ENCODE measurements at places on chromosomes 7 and 10.

- DNase-seq: no peak
Observed at GRCh38 chr10:21811245-21811585, 192.3 kb downstream of the DNAJC1 start.

GRCh38 chr10:52316001-52316400 lies 1.9 kb downstream of the DKK1 start:
- DNase-seq: no peak

DNA sequence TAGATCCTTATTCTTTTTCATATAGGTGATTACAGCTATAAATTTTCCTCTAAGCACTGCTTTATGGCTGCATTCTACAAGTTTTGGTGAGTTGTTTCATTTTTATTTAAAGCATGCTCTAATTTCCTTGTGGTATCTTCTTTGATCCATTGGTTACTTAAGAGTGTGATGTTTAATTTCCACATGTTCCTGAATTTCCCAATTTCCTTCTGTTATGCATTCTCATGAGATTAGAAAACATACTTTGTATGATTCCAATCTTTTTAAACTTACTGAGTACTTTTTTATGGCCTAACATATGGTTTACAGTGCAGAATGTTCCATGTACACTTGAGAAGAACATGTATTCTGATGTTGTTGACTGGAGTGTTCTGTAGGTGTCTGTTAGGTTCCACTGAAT lies 53.4 kb downstream of the MYL10 start:
- no peak for DNase-seq

- DNase-seq: no peak
Observed at GRCh38 chr10:123145542-123146012, 2.4 kb upstream of the HMX2 start.

DNA sequence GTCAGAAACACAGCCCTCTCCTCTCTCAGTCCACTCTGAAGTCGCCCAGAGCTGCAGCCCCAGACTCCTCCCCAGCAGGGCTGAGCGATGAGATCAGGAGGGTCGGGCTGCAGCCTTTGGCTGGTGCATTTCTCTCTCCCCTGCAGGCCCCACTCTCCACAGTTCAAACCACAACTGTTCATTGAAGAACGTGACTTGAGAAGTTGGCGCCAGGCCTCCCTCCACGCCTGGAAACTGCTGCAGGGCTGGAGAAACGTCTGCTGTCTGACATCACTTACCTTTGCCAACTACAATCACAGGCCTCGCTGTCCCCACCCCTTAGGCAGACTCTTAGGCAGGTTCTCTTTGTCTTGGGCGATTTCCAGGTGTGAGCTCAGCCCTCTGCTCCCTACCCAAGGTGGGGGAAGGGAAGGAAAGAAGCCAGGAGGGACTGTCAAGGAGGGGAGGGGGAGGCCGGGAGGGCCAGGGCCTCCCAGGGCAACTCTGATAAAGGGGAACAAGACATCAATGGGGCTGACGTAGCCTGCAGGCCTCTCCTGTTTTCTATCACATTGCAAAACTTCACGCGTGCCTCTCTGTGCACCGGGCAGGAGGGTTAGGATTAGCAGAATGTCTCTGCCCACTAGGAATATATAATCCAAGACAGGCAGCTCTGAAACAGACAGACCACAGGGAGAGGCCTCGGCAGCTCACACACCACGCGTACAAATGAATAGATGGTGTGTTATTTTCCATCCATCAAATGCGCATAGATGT lies 32.7 kb downstream of the CALML5 start:
- DNase-seq: no peak

DNA sequence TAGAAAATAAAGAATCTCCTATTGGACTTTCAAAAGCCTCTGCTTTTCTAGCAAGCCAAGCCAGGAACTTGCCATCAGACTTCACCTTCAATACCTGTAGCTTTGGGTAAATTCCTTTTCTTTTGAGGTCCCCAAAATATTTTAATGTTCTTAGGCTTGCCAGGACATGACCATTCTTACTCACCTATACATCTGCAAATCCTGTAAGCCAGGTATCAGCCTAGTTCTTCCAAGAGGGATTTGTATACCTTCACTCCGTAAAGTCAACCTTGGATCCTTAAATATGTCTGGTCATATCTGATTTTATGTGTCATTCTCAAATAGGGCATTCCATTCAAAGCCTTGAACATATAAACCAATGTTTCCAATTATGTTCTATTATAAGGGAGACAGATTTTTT lies 210.6 kb upstream of the CELF2 start:
- no peak for DNase-seq

- DNase-seq: no peak
Observed at GRCh38 chr10:5788969-5789368, 24.3 kb downstream of the GDI2 start.

DNA sequence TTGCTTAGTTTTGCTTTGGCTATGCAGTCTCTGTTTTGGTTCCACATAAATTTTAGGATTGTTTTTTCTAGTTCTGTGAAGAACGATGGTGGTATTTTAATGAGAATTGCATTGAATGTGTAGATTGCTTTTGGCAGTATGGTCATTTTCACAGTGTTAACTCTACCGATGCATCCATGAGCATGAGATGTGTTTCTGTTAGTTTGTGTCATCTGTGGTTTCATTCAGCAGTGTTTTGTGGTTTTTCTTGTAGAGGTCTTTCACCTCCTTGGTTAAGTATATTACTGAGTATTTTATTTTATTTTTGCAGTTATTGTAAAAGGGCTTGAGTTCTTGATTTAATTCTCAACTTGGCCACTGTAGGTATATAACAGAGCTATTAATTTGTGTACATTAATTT lies 78.2 kb upstream of the ZNF92 start:
- DNase-seq: no peak

DNA sequence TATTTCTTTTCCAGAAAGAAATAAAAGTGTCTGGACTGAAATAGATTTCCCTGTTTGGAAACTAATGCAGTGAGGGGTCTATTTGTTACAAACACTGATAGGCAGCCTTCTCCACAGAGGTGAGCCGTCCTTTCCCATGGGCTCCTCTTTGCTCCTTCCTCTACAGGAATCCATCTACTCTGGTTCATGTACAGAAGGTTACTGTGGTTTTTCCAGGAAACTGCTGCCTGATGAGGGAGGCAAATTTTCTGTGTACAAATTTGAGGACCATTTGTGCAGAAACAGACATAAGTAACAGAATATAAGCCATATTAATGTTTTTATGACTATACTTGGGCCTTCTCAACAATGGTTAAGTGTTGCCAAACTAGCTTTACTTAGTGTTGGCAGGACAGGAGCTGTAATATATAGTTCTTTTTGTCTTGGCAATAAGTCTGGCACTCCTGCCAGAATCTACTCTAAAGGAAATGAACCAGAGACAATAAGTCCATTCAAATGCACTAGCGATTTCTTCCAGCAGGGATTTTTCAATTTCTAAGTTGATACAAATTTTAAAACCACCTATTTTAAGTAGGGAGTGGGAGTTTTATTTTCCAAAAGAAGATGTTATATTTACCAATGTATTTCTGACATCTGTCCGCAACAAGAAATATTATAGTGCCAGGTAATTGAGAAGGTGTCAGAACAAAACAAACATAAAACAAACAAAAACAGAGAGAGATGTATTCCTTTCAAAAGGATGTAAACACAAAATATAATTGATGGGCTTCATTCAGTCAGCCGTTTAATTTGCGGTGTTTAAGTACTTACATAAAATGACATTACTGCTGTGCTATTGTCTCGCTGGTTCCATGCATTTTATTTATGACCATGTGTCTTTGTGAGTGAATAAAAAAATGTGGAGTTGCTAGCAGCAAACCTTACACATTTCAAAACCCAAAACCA lies 91.0 kb upstream of the NFE2L3 start:
- no peak for DNase-seq

DNA sequence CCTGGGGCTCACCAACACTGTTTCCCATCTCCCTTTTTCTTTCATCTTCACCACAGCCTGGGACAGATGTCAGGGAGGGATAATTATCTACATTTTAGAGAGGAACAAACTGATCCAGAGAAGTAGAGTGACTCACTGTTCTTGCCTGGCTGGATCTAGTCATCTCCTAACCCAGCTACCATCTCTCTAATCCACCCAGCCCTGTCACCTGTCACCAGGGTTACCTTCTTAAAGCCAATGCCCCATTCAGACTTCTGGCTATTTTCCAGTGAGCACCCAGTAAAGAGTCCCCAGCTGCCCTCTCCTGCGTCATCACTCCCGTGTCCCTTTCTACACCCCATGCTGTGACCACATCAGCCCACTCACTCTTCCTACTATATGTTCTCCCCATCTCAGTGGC lies 68.4 kb upstream of the DUSP5 start:
- no peak for DNase-seq

- DNase-seq: no peak
Observed at GRCh38 chr10:92184977-92185376, 105.9 kb downstream of the CPEB3 start.

- no peak for DNase-seq
Observed at GRCh38 chr10:121574519-121575166, 23.6 kb downstream of the FGFR2 start.

GRCh38 chr7:39623732-39624441 lies 515 bp downstream of the RALA start:
- no peak for DNase-seq

DNA sequence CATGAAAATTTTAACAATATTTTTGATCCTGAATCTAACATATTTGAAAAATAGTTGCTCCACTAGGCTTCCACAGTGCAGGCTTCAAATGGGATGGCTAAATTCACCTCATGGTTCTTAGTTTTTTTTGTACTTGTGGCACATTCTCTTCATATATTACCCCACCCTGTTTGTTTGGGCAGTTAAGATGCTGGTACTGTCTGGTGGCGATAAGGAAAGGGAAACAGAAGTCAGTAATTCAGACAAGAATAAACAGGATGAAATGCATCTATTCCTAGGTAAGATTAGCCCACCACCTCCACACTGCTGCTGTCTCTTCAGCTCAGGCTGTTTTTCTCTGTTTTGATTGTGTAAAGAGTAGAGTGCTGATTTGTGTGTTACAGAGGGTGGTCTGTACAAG lies 44.2 kb downstream of the GLRX3 start:
- DNase-seq: no peak

- DNase-seq: no peak
Observed at GRCh38 chr10:113788604-113789083, 37.2 kb downstream of the PLEKHS1 start.

DNA sequence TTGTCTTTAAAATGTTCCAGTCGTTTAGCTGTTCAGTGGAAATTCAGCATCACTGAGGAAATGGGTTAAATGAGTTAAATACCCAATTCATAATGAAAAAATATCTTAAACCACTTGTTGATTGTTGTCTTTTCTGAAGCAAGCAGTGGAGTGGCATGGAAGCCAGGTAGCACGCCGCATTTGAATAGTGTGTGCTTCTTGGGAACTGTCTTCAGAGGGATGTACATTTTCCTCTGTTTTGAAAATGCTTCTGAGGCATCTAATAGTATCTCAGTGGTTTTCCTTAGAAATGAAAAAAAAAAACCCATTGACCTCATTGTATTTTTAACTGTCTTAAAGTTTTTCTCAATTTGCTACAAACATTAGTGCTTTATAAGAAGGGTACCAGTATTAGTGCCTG lies 28.1 kb downstream of the C10orf53 start:
- no peak for DNase-seq

DNA sequence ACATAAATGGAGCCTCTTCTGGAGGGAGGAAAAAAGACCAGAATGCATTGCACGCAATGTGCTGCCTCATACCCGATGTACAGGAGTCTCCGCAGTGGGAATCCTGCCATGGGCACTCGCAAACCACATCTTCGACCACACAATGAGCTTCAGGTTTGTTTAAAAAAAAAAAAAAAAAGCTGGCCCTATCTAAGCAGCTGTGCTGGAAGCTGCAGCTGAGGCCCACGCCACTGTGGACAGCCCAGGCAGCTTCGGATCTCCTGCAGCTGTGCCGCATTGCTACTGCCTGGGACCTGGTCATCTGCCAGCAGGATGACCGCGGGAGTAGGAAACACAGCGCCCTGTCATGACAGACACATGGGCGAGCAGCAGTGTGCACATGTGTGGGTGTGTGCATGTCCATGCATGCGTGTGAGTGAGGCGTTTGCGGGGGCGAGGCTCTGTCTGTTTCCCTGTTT lies 26.0 kb downstream of the EN2 start:
- DNase-seq: no peak

GRCh38 chr7:105224884-105225651 lies 163.7 kb downstream of the SRPK2 start:
- no peak for DNase-seq
